Substantia nigra (tissue), 51 donors: ENCODE measurements at places on chromosomes 7 and 10.

- DNase-seq = peak; percentile 6
Observed at GRCh38 chr10:131430716-131431412, 119.3 kb upstream of the TCERG1L start.

DNA sequence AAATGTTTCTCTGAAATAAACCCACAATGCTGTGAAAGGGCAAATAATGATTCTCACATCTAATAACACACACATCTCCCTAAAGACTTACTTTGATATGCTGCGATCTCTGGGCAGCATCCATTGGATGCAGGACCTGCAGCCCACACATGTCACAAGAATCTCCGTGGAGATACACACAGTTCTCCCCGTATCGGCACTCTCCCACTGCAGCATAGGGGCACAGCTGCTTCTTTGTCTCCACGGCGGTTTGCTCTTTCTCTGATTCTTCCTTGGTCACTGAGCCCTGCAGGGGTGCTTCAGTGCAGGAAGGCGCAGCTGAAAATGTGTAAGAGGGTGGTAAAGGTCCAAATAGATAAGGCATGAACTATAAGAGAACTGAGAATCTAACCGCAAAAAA lies 20.4 kb downstream of the MKRN1 start:
- no peak for DNase-seq

DNA sequence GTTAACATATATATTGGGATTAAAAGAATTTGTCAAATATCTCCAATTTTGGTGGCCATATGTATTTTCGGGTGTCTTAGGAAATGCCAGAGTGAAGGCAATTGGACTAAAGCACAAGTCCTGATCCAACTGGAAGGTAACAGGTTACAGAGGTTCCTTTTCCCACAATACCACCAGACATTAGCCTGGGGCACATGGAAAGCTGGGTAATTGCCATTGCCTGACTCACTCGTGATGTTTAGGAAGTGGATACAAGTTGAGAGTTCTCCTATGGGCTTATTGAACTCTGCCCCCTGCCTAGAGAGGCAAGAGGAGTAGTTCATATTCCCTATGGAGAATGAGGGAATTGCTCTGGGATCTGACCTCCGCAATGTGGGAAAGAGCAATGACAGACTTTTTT lies 5.7 kb downstream of the DNAH11 start:
- DNase-seq = no peak

DNA sequence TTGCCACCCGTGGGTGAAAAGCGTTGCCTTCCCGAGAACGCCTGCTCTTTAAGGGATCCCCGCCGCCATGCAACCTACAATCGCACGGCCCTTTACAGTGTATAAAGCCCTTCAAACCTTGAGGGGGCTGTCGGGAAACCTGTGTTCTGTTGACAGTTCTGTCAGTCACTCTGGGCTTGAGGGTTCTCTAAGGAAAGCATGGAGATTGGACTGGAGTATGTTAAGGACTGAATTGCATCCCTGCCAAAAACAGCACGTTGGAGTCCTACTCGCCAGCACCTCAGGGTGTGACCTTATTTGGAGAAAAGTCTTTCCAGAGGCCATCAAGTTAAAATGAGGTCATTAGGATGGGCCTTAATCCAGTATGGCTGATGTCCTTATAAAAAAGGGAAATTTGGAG lies 70.6 kb downstream of the PFKFB3 start:
- no peak for DNase-seq

DNA sequence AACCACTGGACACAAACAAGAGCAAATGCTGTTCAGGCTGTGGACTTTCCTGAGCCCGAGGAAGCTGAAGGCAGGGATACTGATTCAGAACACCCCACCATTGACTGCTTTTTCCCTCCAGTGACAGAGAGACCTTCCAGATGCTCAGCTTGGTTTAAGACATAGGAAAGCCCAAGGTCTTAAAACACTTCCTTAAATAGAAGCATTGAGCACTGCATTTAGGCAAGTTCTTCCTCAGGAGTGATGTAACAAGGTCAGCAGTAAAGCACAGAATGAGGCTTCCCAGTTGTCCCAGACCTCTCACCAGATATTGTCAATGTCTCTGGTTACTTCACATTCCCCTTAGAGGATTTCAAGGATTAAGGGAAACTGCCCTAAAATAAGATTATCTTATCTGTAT lies 19.6 kb upstream of the CDCA7L start:
- DNase-seq = no peak

DNA sequence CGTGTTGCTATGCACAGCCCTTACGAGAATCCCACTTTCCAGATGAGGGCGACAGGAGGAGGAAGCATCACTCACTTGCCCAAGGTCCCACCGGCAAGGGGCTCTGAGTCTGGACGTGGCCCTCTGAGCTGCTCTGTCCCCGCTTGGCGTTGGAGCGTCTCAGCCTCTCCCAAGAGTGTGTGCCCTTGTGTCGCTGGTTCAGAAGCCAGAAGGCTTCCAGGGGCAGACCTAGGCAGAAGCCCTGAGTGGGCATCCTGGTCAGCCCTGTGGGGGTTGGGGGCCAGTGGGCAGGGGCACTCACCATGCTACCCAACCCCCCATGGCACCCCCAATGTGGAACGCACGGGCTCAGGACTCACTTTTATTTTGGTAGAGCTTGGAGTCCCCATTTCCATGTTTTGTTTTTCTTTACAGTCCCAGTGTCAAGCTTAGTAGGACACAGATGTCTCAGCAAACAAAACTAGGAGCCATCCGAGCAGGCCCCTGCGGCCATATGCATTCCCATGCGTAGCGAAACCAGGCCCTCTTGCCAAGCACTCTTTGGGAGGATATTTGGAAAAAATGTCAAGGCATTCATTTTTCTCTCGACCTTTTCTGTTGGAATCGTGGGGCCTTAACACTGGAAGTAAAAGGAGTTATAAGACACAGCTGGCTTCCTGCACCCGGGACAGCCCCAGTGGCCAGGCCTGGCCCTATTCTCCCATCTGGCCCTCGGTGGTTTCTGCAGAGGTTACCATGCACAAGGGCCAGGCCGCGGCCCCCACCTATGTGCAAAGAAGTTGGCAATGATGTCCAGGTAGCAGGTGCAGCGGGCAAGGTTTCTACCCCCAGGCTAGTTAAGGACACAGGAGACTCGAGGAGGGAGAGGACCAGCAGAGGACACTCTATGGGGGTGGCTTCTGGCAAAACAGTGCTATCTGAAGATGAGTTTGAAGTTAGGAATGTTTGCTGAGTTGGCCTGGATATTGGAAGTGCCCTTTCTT lies 97.0 kb downstream of the LHPP start:
- no peak for DNase-seq

DNA sequence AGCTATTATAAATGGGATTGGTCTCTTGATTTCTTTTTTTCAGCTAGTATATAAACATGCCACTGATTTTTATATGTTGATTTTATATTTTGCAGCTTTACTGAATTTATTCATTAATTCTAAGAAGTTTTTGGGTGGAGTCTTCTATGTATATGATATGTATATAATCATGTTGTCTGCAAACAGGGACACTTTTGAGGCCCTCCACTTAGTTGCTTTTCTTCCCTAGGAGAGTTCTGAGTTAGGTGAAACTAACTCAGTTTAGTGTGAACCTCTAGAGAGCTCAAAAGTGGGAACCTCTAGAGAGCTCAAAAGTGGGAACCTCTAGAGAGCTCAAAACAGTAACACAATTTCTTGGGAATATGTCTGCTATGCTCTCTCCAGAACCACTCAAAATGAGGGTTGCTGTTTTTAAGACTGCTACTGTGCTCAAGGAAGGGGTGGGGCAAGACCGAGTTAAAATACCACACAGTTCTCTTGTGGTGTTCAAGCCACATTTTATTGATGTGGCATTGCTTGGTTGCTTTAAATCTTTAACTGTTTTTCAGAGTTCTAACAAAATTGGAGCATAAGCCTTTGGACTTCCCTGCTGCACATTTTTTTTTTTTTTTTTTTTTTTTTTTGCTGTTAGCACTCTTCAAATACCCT lies 13.2 kb downstream of the CCDC7 start:
- DNase-seq = no peak

- no peak for DNase-seq
Observed at GRCh38 chr7:139673230-139673629, 104.6 kb downstream of the HIPK2 start.

GRCh38 chr7:137873979-137874777 lies 27.4 kb upstream of the DGKI start:
- no peak for DNase-seq

DNA sequence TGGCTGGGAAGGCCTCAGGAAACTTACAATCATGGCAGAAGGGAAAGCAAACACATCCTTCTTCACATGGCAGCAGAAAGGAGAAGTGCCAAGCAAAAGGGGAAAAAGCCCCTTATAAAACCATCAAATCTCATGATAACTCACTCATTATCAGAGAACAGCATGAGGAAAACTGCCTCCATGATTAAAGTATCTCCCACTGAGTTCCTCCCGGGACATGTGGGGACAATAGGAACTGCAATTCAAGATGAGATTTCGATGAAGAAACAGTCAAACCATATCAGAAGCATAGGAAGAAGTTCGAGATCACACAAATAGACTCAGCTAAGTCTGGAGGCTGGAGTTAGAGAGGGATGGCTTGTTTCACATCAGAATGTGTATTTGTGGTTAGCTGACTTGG lies 869.4 kb upstream of the PHF14 start:
- DNase-seq = no peak

DNA sequence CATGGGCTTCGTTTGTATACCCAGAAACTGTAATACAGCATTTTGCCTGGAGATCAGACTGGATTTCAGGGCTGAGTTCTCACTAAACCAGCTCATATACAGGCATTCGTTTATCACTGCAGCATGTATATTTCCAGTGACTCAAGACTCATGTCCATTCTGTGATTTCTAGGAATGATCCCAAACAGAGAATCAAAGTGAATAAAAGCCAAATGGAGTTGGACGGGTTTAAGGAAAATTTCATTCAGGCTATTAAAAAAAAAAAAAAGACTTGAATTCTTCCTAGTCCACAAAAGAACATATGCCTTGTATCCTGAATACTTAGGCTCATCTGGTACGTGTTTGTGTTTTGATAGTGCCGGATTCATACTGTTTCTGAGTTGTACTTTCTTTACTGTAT lies 46.8 kb downstream of the TET1 start:
- DNase-seq = no peak

GRCh38 chr7:83957333-83957732 lies 237.3 kb downstream of the SEMA3A start:
- DNase-seq = no peak

- DNase-seq = no peak
Observed at GRCh38 chr10:71467161-71467560, 70.4 kb downstream of the CDH23 start.

DNA sequence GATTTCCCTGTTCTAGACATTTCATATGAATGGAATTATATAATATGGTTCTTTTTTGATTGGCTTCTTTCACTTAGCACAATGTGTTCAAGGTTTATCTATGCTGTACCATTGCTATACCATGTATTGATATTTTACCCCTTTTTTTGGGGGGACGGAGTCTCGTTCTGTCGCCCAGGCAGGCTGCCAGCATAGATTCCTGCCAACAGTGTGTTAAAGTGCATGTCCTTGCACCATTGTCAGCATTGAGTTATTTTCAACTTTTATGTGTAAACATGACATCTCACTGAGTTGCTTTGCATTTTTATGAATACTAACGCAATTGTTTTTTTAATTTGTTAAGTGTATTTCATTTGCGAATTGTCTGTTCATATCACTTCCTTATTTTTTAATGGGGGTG lies 4.9 kb downstream of the ABCC2 start:
- no peak for DNase-seq

- DNase-seq = peak; percentile 64
Observed at GRCh38 chr7:2009541-2010001, 223.2 kb downstream of the MAD1L1 start.

GRCh38 chr7:155744971-155745683 lies 67.1 kb downstream of the SHH start:
- DNase-seq = no peak

- DNase-seq = no peak
Observed at GRCh38 chr7:74518041-74518440, 64.3 kb downstream of the GTF2IRD1 start.

GRCh38 chr10:29896053-29896452 lies 163.3 kb downstream of the JCAD start:
- no peak for DNase-seq

DNA sequence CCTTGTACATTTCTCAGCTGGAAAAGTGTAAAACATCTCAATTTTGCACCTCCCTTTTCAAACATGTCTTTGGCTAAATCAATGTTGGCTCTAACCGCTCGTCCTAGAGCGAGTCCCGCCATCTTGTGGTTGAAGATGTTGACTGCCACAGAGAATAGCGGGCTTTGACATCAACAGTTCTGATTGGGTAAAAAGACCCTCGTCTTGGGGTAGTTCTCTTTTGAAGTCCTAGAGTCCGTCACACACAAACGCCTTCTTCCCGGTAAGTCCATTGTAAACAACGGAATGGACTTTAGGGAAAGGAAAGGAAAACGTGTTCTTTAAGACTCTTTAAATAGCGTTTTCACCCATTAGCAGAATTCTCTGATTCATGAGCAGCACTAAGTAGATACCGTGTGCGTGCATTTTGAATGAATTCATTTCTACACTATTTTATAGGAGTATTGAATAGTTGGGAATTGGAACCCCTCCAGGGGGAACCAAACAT lies 452 bp upstream of the RPP30 start:
- no peak for DNase-seq

- DNase-seq = no peak
Observed at GRCh38 chr10:130924138-130924819, 387.2 kb downstream of the TCERG1L start.

- no peak for DNase-seq
Observed at GRCh38 chr7:95865716-95866371, 93.5 kb downstream of the DYNC1I1 start.

DNA sequence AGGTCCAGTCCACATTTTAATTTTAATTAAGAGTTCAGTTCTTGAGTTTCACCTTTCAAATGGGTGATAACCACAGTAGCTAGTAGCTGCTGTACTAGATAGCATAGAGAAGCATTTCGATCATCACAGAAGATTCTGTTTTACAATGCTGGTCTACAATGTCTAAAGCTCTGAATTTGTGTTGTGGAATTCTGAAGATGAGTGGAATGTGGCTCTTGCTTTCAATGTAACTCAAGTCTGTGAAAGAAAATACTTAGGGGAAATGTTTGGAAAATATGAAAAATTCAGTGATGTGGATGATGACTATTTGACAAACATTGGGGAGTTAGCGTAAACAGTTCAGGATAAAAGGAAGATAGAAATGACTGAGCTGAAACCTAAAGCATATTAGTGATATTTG lies 139.4 kb downstream of the GNAT3 start:
- DNase-seq = no peak

DNA sequence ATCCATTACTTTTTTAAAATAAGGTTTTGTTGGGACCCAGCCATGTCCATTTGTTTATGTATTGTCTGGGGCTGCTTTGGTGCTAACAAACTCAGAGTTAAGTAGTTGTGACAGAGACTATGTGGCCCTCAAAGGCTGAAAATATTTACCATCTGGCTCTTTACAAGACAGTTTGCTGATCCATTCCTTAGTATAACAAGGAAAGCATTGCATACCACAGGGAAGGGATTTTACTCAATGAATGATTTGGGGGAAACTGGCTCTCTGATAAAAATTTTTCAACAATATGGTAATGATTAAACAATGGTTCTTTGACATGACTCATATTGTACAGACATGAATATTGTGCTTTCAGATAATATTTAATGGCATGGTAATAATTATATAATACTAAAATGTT lies 738.1 kb downstream of the KCNMA1 start:
- no peak for DNase-seq
